ENCODE measurements at places on chromosomes 1 and 21. TPM values are rescaled to one million over a fixed set of nuclear protein-coding genes. Genes with fewer than 3 reads are reported as not detected.
A peak's percentile ranks its signal among the peaks of the same experiment; 100 is the strongest.

- peak; percentile 49 for DNase-seq
Observed at GRCh38 chr1:28259934-28260802, 850 bp downstream of the SESN2 start.

DNA sequence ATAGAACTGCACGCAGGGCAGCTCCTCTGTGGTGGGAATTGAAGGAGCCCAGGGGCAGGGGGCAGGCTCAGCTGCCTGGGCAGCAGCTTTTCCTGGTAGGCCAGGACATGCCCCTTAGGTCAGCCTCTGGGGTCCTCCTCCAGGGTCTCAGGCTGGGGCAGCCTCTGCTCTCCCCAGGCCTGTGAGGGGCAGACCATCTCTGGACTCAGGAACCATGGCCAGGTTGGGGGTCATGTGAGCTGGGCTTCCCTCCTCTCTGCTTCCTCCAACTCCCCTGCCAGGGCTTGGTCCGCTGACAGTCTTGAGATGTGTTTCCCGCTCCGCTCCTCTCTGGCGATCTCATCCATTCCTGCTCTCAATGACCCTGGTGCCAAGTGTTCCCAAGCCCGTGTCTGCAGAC is 5.7 kb downstream of the C1orf210 start:
- no peak for DNase-seq

TTC24 gene
- not detected for total RNA-seq

DNA sequence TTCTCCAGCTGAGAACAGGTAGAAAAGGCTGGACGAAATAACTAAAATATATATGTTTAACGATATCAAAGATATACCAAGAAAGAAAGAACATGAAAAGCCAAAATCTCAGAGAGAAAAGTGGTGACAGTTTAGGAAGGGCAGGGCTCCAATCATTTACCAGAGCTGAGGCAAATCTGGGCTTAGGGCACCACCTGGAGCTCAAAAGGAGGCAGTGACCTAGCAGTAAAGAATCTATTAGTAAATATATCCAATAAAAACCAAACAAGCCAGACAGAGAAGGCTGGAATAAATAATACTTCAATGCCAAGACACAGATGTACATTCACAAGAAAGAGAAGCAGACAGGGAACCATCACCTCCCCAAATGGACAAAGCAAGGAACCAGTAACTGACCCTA is 43.5 kb downstream of the CHIA start:
- DNase-seq: no peak

- no peak for DNase-seq
Observed at GRCh38 chr1:46437723-46438122, 43.6 kb downstream of the FAAH start.

- no peak for DNase-seq
Observed at GRCh38 chr1:119009312-119009655, 21.1 kb upstream of the TBX15 start.

ETS2 gene
- 40.7 TPM for total RNA-seq
